ENCODE measurements at places on chromosomes 11 and 22. TPM values are rescaled to one million over a fixed set of nuclear protein-coding genes. Genes with fewer than 3 reads are reported as not detected.

The ANO5 gene
- total RNA-seq: 10.4 TPM

The ARHGAP8 gene
- 46.7 TPM for total RNA-seq

The MPEG1 gene
- total RNA-seq: 13.5 TPM

The SYNGR1 gene
- total RNA-seq: 41.8 TPM

The SCUBE1 gene
- 1.7 TPM for total RNA-seq

The OR52H1 gene
- total RNA-seq: not detected

The MPZL3 gene
- 23.2 TPM for total RNA-seq

The PKP3 gene
- 70.8 TPM for total RNA-seq

The GDPD4 gene
- not detected for total RNA-seq

The DDI1 gene
- not detected for total RNA-seq

The TPP1 gene
- total RNA-seq: 161 TPM

The MAFF gene
- 34.4 TPM for total RNA-seq

The SSH3 gene
- total RNA-seq: 107 TPM

The PACSIN3 gene
- total RNA-seq: 34.4 TPM

The GRM5 gene
- total RNA-seq: 0.06 TPM

The DAGLA gene
- total RNA-seq: 10.6 TPM

The CARNS1 gene
- total RNA-seq: 78.4 TPM

The AQP11 gene
- 5.5 TPM for total RNA-seq

The PHETA2 gene
- 10.3 TPM for total RNA-seq

The USP2 gene
- 7.3 TPM for total RNA-seq

The AASDHPPT gene
- total RNA-seq: 26.9 TPM

The OR52N1 gene
- not detected for total RNA-seq

The DRD4 gene
- total RNA-seq: 2.6 TPM

The E2F8 gene
- total RNA-seq: 0.32 TPM
